Aorta (tissue), 5 donors: ENCODE measurements at places on chromosomes 11 and 22.

DNA sequence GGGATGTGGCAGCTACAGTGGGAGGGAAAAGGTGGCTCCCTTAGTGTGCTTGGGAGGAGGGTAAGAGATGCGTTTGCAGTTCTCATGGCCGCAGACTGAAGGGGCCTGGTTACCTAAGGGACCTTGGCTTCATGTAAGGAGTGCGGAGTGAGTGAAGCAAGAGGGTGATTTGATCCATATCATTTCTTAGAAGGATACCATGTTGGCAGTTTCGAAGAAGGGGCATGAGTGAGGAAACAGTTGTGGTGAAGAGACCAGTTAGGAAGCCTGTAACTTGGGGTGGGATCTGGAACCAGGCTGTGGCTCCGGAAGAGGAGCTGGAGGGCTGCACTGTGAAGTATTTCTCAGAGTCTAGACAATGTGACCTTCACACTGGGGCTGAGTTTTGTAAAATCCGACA lies 45.0 kb downstream of the ST3GAL4 start:
- DNase-seq: no peak

DNA sequence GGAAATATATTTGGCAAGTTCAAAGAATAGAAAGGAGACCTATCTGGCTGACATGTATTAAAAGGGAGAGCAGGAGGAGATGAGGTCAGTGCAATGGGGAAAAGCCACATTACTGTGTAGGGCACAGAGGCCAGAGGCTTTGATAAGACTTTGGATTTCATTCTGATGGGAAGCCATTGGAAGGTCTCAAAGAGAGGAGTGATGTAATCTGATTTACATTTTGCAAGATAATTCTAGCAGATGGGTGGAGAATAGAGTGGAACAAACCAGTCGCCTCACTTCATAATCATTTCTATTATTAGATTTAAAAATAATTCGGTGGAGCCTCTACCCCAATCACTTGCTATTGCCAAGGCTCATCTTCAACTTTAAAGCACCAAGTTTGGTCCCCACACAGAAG lies 278.4 kb upstream of the ZC3H12C start:
- no peak for DNase-seq

DNA sequence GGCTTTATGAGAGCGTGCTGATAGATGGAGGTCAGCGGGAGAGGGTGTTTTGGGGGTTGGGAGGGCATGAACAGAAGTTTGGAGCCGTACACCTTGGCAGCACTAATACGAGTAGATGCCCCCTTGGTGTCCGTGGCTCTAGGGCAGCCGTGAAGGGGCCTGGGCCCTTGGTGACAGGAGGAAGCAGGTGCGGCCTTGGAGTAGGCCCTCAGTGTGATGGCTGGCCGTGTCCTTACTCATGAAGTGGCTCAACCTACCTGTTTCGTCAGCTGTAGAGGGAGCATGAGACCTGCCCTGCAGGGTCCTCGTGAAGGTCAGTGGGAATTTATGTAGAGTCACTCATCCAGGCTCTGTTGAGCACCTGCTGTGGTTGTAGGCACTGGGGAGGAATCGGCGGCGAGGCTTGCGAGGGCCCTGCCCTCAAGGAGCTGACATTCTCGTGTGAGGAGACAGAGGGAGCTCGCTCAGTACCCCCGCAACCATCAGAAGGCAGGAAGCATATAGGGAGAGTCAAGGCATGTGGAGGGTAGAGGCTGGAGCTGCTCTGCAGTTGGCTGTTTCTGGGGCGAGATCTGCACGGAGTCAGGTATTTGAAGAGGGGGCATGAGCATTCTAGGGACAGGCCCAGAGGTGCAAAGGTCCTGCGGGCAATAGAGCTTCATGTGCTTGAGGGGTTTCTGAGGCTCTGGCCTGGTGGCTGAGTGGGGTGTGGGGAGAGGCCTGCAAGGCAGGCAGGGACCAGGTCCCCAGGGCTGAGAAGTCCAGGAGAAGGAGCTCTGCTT lies 39.6 kb downstream of the TBC1D22A start:
- peak; percentile 68 for DNase-seq

DNA sequence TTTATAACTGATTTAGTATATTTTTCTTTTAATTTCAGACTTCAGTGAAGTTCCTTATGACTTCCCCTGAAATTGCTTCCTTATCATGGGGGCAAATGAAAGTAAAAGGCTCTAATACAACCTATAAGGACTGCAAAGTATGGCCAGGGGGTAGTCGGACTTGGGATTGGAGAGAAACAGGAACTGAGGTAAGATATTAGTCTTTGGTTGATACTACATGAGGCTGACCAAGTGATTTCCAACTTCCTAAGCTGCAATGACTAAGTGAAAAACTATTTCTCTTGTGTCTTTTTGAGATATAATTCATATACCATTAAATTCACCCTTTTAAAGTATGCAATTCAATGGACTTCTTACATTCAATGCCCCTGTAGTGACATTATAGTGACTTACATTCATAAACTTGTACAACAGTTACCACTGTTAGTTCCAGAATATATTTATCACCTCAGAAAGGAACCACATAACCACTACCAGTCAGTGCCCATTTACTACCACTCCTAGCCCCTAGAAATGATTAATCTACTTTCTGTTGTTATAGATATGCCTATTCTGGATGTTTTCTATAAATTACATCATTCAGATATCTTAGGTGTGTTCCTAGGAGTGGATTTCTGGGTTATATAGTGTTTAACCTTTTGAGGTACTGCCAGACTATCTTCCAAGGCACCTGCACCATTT lies 21.6 kb downstream of the AAMDC start:
- no peak for DNase-seq

GRCh38 chr22:37894939-37895670 lies 11.0 kb upstream of the MICALL1 start:
- no peak for DNase-seq

DNA sequence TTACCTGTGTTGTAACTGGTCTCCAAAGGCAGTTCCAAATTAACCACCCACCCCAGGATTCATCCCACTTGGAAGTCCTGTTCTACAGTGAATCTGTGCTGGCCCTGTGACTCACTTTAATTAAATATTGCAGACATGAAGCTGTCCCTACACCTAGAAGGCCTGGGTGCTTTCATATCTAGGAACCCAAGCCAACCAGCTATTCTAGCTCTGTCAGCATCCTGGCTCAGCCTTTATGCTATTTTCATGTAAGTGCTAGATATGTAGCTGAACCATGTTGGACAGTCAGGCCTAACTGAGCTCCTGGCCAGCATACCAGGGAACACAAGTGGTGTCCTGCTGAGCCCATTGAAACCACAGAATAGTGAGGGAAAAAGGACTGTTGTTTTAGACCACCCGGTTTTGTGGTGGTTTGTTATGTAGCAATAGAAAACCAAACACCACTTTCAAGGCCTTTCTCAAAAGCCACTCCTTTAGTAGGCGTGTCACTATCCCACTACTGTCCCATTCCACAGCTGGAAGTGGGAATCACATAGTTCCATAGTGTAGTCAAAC lies 30.3 kb downstream of the CNTF start:
- no peak for DNase-seq

DNA sequence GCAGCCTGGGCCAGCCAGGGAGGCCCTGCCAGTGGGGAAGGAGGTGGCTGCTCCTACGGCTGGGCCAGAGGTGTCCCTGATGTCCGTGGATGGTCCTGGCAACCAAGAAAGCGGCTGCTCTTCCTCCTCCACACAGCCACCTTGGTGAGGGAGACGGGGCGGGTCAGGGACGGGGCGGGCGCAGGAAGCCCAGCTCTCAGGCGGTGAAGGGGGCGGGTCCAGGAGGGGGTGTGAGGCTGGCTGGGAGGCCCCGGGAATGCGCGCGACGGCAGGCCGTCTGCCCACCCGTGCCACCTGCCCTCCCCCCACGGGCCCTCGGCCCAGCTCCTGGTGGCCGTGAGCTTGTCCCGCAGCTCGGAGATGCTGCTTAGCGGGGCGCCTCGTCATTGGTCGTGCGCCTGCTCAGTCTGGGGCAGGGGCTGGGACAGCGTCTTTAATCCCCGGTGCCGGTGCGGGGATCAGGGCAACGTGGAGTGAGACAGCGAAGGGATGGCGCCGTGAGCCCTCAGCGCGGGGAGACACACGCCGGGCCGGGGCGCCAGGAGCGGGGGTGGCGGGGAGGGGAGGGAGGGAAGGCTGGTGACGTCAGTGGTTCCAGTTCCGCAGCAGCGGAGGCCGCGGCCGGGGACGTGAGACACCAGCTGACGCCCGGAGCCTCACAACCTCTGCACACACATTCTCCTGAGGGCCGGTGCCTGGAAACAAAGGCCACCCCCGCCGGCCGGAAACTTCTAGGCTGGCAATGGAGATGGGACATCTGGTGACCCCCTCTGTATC lies 6.7 kb upstream of the BRSK2 start:
- peak; percentile 91 for DNase-seq

- no peak for DNase-seq
Measured at GRCh38 chr11:120547316-120547715, 35.8 kb downstream of the GRIK4 start.

DNA sequence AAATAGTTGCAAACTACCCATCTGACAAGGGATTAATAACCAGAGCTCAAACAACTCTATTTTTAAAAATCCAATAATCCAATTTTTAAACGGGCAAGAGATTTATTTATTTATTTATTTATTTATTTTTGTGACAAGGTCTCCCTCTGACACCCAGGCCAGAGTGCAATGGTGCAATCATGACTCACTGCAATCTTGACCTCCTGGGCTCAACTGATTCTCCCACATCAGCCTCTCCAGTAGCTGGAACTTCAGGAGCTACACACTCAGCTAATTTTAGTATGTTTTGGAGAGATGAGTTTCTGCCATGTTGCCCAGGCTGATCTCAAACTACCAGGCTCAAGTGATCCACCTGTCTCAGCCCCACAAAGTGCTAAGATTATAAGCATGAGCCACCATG lies 267.2 kb upstream of the BLID start:
- DNase-seq: no peak

- DNase-seq: no peak
Measured at GRCh38 chr11:130592056-130592455, 143.6 kb downstream of the ADAMTS15 start.

- DNase-seq: no peak
Measured at GRCh38 chr11:119709638-119710346, 19.2 kb downstream of the NECTIN1 start.
